Bronchus fibroblast of lung (primary cell): ENCODE measurements at places on chromosomes 3 and 15. TPM values are rescaled to one million over a fixed set of nuclear protein-coding genes. Genes with fewer than 3 reads are reported as not detected.

Gene OR5K3
- total RNA-seq = not detected in 2 replicates

Gene ROPN1
- total RNA-seq = not detected in 2 replicates

Gene AKAP13
- total RNA-seq = 16.3 and 19.2 TPM in 2 replicates

Gene MINAR1
- 0.74 and 1.0 TPM in 2 replicates for total RNA-seq

Gene WDR49
- total RNA-seq = not detected in 2 replicates
